Memory B cell (primary cell): ENCODE measurements at places on chromosomes 2 and 18.
A peak's percentile ranks its signal among the peaks of the same experiment; 100 is the strongest.

- H3K27me3 ChIP-seq: no peaks in the 10 kb centered on the region
- no peak for DNase-seq
- no peaks in the 10 kb centered on the region for H3K4me1 ChIP-seq
- H3K36me3 ChIP-seq: peaks cover 48% of the 10 kb centered on the region
- peak overlapping the region; percentile 8 for H3K27ac ChIP-seq
Measured at GRCh38 chr2:208239770-208240493, 14.9 kb downstream of the IDH1 start.

- DNase-seq: no peak
- H3K27ac ChIP-seq: no peak overlapping the region
- H3K4me1 ChIP-seq: peaks cover 2% of the 10 kb centered on the region
- peaks cover 26% of the 10 kb centered on the region for H3K27me3 ChIP-seq
- H3K36me3 ChIP-seq: no peaks in the 10 kb centered on the region
- no peak overlapping the region for H3K4me3 ChIP-seq
Measured at GRCh38 chr2:8659735-8660492, 21.9 kb upstream of the ID2 start.

DNA sequence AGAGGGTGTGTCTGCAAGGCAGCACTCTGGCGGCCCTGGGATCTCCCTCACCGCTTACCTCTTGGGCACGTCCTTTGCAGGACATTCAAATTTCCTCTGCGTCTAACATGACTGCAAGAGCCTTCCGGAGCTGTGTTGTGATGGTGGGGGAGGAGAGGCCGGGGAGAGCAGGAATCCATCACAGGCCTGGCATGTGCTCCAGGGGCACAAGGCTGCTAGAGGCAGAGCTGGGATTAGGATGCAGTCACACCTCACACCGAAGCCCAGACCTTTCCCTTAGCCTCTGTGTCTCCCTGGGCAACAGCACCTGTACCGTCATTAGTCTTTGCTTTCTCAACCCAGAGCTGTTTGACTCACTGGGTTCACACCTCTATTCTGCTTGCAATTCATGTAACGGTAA lies 111.3 kb downstream of the CMPK2 start:
- peaks cover 3% of the 10 kb centered on the region for H3K27me3 ChIP-seq
- no peak for DNase-seq
- H3K4me3 ChIP-seq: no peak overlapping the region
- no peaks in the 10 kb centered on the region for H3K4me1 ChIP-seq

DNA sequence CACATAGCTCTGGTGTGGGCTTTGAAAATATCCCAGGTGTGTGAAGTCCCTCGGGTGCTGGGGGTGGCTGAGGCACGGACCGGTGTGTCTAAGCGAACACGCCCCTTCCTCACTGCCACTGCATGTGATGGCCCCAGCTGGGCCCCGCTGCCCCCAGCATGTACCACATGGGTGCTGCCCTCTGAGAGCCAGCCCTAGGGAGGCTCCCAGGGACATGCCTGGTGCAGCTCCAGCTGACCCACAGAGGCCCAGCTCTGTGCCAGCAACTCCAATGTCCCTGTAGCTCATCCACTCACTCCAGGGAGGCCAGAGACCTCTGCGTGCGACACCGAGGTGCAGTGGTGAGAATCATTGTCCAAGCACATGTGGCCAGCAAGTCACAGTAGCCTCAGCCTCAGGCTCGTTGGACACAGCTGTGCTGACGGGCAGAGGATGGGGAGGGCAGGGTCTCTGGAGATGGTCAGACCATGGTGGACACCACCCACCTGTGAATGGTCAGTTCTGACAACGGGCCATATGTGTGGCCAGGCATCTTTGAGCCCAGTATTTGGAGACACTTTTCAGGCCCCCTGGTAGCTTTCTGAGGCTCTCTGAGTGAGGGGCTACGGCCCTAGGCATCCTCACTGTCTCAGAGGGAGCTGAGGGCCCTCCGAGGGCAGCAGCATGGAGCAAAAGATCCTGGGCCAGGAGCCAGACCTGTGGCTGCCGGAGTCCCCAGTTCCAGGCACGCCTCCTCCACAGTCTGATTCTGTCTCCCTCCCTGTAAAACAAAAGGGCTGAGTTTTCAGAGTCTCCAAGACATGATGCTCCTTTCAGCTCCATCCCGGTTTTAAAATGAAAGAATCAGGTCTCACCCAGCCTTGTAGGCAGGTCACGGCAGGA lies 220.7 kb downstream of the NDUFA10 start:
- no peak overlapping the region for H3K4me3 ChIP-seq
- no peaks in the 10 kb centered on the region for H3K4me1 ChIP-seq
- peaks cover 11% of the 10 kb centered on the region for H3K27me3 ChIP-seq
- DNase-seq: no peak
- H3K36me3 ChIP-seq: no peaks in the 10 kb centered on the region

- H3K4me1 ChIP-seq: no peaks in the 10 kb centered on the region
- no peaks in the 10 kb centered on the region for H3K27me3 ChIP-seq
- H3K27ac ChIP-seq: no peak overlapping the region
- no peak for DNase-seq
Measured at GRCh38 chr2:12210016-12210933, 463.8 kb downstream of the LPIN1 start.

GRCh38 chr18:12886498-12887126 lies 2.6 kb upstream of the PTPN2 start:
- peaks cover 4% of the 10 kb centered on the region for H3K36me3 ChIP-seq
- H3K27ac ChIP-seq: peak overlapping the region; percentile 98
- H3K4me1 ChIP-seq: peaks cover 24% of the 10 kb centered on the region
- H3K27me3 ChIP-seq: no peaks in the 10 kb centered on the region
- peak overlapping the region; percentile 8 for H3K4me3 ChIP-seq
- no peak for DNase-seq

DNA sequence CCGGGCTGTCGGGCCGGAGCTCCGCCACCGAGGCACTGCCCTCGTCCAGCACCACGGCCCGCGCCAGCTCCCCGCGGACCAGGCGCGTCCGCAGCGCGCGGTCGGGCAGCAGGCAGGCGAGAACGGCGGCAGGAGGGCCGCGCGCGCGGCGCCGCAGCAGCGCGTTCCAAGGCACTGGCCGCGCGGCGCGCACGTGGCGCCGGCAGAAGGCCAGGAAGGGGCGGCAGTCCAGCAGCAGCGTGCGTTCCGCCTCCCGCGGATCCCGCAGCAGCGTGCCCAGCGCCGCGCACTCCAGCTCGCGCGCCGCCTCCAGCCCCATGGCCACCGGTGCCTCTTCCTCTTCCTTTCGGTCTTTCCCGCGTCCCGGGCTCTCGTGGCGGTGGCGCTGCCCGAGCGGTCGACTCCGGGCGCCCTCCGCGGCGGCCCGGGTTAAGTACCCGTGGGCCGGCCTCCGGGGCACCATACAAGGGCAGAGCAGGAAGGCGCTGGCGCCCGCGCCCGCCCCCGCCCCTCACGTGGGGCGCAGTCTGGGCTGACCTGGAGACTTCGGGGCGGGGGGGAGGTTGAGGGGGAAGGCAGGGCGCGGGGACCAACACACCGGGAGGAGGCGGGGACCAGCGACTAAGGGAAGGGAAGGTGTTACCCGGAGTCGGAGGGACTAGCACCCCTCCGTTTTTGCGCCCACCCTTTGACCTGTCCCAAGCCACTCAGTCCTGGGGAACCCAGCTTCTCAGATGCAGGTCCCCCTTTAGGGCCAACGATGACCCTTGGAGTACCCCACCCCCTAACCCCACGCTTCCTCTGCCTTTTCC lies at the start of gene DUSP2:
DUSP2 (minus strand) TSS at position 405 of the 812 bp plus-strand sequence; CDS start at position 319, 86 bp downstream.
- no peaks in the 10 kb centered on the region for H3K36me3 ChIP-seq
- peak within 1 kb of the TSS; percentile 94 for H3K4me3 ChIP-seq
- H3K4me1 ChIP-seq: peaks cover 44% of the 10 kb centered on the region
- no peaks in the 10 kb centered on the region for H3K27me3 ChIP-seq

- H3K4me3 ChIP-seq: no peak overlapping the region
- H3K36me3 ChIP-seq: no peaks in the 10 kb centered on the region
- DNase-seq: no peak
- H3K27ac ChIP-seq: no peak overlapping the region
Measured at GRCh38 chr18:5253910-5254309, 41.6 kb downstream of the ZBTB14 start.

DNA sequence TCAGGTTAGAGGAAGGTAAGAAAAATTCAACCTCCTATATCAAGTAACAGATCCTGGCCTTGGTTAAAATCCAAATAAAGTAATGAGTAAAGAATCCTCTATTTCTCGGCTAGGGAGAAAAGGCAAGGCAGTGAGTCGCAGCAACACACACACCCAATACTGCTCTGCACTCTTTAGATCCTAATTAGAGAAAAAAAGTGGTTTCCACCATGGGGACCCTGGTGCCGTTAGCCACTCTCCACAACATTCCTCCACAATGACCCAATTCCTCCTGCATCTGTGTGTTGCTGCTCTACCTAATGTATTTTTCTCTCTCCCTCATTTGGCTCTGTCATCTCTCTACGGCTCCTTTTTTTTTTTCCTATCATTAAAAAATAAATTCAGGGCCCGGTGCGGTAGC lies 462.7 kb downstream of the METTL4 start:
- H3K27me3 ChIP-seq: peaks cover 9% of the 10 kb centered on the region
- no peaks in the 10 kb centered on the region for H3K36me3 ChIP-seq

- H3K27ac ChIP-seq: no peak overlapping the region
- H3K27me3 ChIP-seq: no peaks in the 10 kb centered on the region
- no peak for DNase-seq
- peaks cover 14% of the 10 kb centered on the region for H3K36me3 ChIP-seq
- H3K4me3 ChIP-seq: no peak overlapping the region
Measured at GRCh38 chr2:69995511-69995910, 34.1 kb upstream of the ASPRV1 start.

DNA sequence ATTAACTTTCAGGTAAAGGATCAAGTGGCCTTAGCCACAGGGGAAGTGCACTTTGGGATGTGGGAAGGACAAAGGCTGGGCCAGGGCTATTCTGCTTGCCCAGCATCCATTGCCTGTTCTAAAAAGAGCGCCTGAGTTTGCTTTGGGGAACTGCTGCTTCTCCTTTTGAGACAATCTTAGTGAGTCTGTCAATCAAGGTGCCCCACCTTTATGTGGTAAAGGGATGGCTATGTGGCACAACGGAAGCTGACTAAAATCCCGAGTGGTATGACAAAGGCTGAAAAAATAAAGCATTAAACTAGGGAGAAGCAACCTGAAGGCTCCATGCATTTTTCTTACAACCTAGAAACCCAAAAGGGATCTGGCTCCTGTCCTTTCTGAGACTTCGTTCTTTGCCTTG lies 540.5 kb downstream of the SLC4A3 start:
- H3K4me1 ChIP-seq: no peaks in the 10 kb centered on the region
- H3K36me3 ChIP-seq: no peaks in the 10 kb centered on the region
- no peak overlapping the region for H3K4me3 ChIP-seq
- no peak overlapping the region for H3K27ac ChIP-seq
- DNase-seq: no peak

- H3K27ac ChIP-seq: no peak overlapping the region
- H3K4me3 ChIP-seq: no peak overlapping the region
- H3K27me3 ChIP-seq: peaks cover 2% of the 10 kb centered on the region
- DNase-seq: no peak
Measured at GRCh38 chr2:241025639-241026038, 27.2 kb downstream of the SNED1 start.

GRCh38 chr2:68594674-68595492 lies 48.5 kb upstream of the PROKR1 start:
- peak; percentile 36 for DNase-seq
- H3K4me1 ChIP-seq: peaks cover 8% of the 10 kb centered on the region
- no peak overlapping the region for H3K4me3 ChIP-seq
- H3K36me3 ChIP-seq: peaks cover 3% of the 10 kb centered on the region

GRCh38 chr2:238168196-238169047 lies 9.7 kb downstream of the ERFE start:
- H3K36me3 ChIP-seq: peaks cover 27% of the 10 kb centered on the region
- no peak overlapping the region for H3K4me3 ChIP-seq
- no peak for DNase-seq
- H3K4me1 ChIP-seq: peaks cover 3% of the 10 kb centered on the region
- peaks cover 7% of the 10 kb centered on the region for H3K27me3 ChIP-seq

DNA sequence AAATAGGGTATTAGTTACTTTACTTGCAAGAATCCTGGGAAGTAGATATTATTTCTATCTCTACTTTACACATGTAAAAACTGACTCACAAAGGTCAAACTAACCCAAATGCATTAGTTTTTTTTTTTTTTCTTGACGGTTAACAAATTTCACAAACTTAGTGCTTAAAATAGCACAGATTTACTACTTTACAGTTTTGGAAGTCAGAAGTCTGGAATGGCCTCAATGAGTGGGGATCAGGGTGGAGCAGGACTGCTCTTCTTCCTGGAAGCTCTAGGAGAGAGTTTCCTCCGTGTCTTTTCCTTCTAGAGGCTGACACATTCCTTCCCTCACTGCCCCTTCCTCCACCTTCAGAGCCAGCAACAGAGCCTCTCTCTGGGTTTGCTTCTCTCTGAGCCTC lies 117.2 kb downstream of the COL6A3 start:
- H3K4me3 ChIP-seq: no peak overlapping the region
- H3K36me3 ChIP-seq: no peaks in the 10 kb centered on the region
- H3K27me3 ChIP-seq: peaks cover 12% of the 10 kb centered on the region
- DNase-seq: no peak
- no peaks in the 10 kb centered on the region for H3K4me1 ChIP-seq

DNA sequence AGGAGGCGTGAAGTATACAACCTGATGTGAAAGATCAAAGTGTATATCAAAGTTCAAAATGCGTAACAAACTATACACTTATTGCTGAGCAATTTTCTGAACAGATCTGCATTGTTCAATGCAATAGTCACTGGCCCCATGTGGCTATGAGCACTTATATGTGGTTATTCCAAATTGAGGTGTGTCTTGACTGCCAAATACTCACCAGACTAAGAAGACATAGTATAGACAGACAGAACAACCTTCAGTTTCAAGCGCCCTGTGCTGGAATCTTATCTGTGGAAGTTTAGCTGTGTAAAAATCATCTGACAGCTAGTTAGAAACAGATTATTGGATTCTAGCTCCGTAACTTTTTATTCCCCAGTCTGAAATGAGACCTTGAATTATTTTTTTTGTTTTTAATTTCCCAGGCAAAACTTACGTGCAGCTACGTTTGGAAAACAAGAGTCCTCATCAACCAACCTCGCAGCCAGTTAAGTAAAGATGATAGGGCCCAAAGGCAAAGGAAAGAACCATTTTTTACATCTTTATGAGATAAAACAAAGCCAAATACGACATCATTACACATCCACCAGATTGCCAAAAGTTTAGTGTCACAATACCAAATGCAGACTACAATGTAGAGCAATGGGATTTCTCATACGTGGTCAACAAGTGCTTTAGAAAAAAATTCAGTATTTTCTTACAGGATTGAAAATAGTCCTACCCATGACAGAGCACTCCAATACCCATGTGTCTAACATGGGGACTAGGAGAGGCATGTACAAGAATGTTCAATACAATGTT lies 37.2 kb downstream of the MBOAT2 start:
- H3K27ac ChIP-seq: no peak overlapping the region
- no peaks in the 10 kb centered on the region for H3K36me3 ChIP-seq
- DNase-seq: no peak
- H3K4me3 ChIP-seq: no peak overlapping the region
- H3K4me1 ChIP-seq: no peaks in the 10 kb centered on the region

DNA sequence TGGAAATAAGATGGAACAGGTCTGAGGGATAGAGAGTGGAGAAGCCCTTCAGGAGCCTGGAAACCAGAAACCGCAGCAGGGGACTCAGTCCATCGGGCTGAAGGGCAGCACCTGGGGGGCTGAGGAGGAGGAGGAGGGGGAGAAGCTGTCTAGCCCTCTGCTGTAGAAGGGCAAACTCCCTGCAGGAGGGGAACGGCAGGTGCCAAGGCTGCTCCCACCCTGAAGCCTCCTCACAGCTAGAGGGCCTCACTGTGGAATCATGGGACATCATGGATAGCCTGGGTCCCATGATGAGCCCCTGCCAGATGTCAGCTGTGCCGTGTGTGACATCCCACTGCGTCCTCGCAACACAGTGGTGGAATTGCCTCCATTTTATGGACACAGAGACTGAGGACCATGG lies 435 bp downstream of the MYO7B start:
- H3K27me3 ChIP-seq: peaks cover 11% of the 10 kb centered on the region
- no peak overlapping the region for H3K27ac ChIP-seq
